ENCODE measurements at places on chromosomes 2 and 18.

DNA sequence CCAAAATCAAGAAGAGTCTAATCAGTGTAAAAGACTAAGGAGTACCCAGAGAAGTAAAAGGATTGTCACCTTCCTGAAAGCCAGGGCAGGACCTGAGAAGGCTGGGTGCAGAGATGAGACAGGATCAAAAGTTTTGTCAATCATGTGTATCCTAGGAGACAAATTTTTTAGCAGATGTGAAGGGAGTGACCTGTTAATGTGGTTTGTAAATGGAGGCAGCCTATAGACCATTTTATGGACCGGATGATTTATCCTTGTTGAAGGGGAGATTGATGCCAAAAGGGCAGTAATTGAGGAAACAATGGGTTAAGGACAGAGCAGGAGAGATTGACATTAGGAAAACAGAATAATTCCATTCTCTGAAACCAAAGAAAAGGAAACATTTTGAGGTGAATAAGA is 813 bp downstream of the NDC80 start:
- no peak for DNase-seq

- no peak for DNase-seq
Measured at GRCh38 chr2:71852141-71852711, 295.4 kb downstream of the CYP26B1 start.

- DNase-seq, result no peak
Measured at GRCh38 chr18:160831-161570, 2.6 kb downstream of the USP14 start.

GRCh38 chr2:101754618-101755017 is 57.1 kb downstream of the MAP4K4 start:
- DNase-seq, result no peak

DNA sequence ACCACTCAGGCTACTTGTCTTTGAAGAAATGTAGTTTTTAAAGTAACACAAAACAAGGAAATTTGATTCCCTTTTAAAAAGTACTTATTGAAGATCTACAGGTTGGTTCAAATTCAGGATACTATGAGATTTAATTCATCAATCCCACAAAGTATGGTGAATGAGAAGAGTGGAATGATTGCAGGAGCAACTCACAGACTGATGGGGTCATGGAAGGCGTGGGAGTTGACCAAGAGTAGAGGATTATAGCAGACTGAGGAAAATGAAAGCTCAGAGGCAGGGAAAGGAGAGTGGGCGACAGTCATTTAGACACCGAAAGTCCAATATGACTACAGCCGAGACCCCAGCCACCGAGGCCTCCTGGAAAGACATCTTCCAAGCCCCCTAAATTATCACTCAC is 12.5 kb upstream of the DAPL1 start:
- no peak for DNase-seq

GRCh38 chr18:2998644-2999043 is 14.3 kb downstream of the LPIN2 start:
- no peak for DNase-seq

GRCh38 chr18:35481960-35482366 is 15.8 kb downstream of the INO80C start:
- DNase-seq, result no peak

GRCh38 chr2:32824070-32824809 is 122.5 kb upstream of the LTBP1 start:
- no peak for DNase-seq

- DNase-seq, result no peak
Measured at GRCh38 chr18:60295674-60296073, 76.9 kb downstream of the MC4R start.

DNA sequence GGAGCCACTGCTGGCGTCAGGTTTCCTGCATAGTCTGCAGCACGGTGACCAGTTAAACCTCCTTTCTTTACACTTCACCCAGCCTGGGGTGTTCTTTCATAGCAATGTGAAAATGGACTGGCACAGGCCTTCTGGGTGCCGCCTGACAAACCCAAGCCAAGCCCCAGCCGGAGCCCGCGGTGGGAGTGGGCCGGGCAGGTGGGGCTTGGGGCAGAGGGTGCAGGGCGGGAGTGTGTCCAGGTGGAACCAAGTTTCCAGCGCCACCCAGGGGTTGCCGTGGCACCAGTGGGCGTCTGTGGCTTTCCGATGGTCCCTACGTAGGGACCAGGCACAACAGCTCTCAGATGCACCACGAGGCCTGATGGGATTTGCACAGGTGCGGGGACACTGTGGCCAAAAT is 75.8 kb downstream of the RTP5 start:
- no peak for DNase-seq

GRCh38 chr2:144215701-144216675 is 303.9 kb downstream of the ZEB2 start:
- DNase-seq, result no peak

- DNase-seq, result no peak
Measured at GRCh38 chr18:58557008-58557435, 71.9 kb downstream of the ALPK2 start.

DNA sequence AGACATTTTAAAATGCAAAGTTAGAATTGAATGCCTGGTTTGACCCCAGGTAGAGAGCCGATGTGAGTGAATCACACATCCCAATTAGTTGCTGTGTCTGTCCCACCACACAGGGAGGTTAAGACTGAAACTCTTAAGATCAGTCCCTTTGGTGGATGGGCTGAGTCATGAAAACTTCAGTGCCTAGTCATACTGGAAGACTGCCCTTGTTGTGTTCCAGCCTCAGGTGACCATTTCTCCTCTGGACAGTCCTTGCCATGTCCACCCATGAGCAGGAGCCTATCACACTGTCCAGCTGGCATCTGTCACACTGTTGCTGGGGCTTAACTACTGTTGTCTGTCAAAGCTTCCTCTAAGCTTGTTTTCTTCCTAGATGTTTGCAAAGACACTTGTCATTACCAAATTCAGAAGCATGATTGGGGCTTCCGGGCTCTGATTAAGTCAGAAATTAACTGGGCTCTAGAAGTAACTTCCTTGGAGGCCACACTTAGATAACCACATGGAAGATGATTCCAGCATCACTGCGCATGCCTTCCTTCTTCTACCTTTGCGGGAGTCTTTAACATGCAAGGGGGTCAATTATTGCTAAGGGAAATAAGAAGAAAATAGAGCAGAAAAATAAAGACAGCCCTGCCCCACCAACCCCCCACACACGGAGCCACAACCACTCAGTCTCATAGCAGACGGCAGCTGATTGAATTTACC is 21.3 kb downstream of the CYRIA start:
- DNase-seq, result no peak

DNA sequence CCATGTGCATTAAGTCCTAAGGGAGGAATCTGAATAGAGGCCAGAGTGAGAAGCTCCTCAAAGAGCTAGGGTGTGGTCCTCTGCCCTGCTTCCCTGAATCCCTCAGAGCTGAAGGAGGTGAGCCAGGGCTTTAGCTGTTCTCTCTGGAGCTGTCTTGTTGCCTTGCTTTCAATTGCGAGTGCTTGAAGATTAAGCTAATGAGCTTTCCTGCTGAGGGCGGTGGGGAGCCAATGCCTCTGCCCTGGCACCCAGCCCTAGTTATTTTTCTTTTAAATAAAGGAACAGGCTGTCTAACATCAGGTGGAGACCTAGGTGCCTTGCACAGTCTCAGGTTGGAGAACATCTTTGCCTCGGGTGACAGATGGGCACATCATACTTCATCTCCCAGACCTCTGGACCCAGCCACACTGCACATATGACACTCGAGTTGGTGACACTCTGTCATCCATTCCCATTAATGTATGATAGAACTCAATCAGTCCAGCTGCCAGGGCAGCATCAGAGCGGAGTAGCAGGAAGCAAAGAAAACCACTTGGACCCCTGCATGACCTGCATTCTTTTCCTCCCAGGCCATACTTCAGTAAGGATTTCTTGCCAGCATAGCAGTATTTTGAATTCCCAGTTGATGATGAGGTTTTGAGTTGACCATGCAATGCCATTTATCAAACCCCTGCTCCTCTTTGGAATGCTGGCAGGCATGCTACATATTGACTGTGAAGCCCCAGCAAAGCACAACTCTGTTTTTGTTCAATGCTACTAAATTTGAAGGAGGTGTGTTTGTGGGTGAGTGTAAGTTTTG is 292.7 kb downstream of the RNF144A start:
- no peak for DNase-seq

DNA sequence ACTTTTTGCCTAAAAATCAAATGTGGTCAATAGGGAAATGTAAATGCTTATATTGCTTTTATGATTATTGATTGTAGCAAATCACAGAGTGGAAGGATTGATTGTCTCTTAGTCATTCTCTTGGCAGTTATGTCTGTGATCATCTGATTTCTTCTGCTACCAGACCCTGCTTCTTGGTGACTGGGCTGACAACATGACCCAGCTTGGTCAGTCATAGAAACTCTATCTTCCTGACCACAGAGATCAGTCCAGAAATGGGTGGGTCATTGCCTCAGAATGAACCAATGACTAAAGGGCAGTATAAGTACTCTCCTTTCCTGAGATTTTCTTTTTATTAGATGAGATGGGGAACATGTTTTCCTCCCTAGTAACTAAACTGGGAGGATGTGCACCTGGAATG is 87.6 kb downstream of the MAIP1 start:
- DNase-seq, result no peak

GRCh38 chr18:29928081-29928480 is 1114.5 kb downstream of the DSC3 start:
- no peak for DNase-seq

DNA sequence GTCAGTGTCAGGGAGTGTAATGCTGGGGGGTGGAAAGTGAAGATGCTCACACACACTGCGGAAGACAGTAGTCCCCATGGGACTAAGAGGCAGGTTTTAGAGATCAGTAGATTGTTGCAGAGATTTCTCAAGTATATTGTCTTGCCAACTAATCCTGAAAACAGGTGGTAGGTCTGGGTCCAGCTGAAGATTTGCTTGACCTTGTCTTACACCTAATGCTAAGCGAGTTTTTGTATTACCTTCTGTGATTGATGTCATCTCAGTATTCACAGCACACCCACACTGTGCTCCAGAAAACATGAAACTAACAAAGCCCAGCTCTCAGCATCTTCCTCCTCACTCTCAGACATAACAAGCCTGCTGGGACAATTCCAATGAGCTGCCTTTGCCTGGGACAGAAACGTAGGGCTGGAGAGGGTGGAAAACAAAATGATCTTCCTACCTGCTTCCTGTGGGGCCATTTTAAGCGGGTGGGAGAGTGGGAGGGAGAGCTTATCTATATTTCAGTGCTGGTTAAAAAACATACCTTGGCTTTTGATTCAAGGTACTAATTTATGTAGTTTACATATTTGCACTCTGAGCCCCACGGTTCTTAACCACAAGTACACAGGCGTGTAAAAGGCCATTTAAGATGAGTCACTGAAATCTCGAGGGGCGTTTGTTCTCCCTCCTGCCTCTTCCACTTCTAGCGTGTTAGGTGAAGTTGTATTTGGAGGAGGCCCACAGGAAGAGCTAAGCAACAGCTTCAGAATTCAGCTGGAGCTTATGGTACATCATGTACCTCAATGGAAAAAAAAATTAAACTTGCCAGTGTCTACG is 23.1 kb upstream of the RBMS1 start:
- DNase-seq, result no peak

DNA sequence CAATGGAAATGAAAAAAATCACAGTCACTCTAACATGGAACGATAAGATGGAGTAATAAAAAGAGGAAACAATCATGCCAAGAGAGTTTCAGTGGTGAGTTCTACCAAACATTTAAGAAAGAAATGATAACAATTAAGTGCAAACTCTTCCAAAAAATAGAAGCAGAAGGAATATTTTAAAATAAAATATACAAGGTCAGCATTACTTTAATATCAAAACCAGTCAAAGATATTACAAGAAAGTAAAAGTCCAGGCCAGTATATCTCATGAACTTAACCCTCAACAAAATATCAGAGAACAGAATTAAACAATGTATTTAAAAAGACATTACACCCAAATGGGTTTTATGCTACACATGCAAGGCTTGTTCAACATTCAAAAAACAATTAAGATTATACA is 829.4 kb downstream of the TRIB2 start:
- DNase-seq, result no peak

DNA sequence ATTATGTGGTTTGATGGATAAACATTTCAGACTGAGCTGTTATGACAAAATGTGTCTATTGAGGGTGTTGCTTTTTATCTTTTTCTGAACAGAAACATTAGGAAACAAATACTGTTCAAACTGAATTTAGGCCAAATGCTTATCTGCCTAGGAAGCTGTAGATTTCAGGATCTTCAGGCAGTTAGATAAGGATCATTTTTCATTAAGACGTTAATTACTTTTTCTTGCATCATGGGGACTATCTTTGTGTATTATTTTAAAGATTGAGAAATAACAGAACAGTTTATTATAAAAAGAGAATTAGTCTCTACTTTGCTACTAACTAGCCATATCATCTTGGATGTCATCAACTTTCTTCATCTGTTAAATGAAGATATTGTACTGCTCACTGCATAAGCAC is 107.5 kb downstream of the TTC27 start:
- no peak for DNase-seq

GRCh38 chr2:181697571-181697970 is 17.3 kb upstream of the NEUROD1 start:
- DNase-seq, result no peak

DNA sequence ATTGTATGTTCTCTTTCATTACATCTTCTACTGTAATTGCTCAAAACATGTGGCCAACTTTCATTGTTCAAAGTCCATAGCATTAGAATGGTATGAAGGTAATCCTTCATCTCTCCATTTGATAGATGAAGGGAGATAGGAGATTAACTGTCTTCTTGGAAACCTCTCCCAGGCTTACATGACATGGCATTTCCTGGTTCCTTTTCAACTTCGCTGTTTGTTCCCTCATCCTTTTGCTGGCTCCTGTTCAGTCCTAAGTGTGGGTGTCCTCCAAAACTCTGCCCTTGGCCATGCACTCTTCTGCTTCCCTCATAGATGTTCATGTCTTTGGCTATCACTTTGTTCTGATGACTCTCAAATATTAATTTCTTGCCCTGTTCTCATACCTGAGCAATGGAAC is 13.8 kb downstream of the NEB start:
- no peak for DNase-seq

DNA sequence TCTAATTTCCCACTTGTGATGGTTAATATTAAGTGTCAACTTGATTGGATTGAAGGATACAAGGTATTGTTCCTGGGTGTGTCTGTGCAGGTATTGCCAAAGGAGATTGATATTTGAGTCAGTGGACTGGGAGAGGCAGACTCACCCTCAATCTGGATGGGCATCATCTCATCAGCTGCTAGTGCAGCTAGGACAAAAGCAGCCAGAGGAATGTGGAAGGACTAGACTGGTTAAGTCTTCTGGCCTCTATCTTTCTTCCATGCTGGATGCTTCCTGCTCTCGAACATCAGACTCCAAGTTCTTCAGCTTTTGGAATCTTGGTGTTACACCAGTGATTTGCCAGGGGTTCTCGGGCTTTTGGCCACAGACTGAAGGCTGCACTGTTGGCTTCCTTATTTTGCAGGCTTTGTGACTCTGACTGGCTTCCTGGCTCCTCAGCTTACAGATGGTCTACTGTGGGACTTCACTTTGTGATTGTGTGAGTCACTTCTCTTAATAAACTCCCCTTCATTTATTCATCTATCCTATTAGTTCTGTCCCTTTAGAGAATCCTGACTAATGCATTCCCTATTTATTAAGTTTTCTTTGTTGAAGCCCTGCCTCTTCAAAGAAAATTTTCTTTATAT is 1087.5 kb upstream of the NXPH2 start:
- DNase-seq, result no peak

- DNase-seq, result no peak
Measured at GRCh38 chr2:192090911-192091310, 103.8 kb downstream of the TMEFF2 start.
